RKO (cell line): ENCODE measurements at places on chromosomes 16 and 17.

DNA sequence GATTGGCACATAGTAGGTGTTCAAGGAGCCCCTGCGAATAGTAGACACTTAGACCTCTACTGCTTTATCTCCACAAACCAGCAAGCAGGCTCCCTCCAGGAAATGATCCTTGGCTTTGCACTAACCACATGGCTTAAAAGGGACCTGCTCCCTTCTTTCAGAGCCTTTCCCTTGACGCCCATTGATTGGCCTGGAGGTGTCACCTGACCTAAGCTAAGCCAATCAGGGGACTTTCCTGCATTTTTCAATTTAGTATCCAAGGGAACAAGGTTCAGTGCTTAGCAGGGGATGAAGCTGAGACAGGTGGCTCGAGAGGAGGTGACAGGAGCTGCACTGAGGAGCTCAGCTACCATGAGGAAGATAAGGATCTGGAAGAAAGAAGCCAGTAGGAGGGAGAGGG lies 52.8 kb downstream of the CLEC19A start:
- DNase-seq: no peak

- DNase-seq: no peak
These were observed 44.2 kb downstream of the N4BP1 start for GRCh38 chr16:48565752-48566151.

- DNase-seq: no peak
These were observed 294.8 kb downstream of the UTP18 start for GRCh38 chr17:51555153-51555552.

- DNase-seq: peak; percentile 73
These were observed 19.8 kb downstream of the COX4I1 start for GRCh38 chr16:85819245-85819644.

DNA sequence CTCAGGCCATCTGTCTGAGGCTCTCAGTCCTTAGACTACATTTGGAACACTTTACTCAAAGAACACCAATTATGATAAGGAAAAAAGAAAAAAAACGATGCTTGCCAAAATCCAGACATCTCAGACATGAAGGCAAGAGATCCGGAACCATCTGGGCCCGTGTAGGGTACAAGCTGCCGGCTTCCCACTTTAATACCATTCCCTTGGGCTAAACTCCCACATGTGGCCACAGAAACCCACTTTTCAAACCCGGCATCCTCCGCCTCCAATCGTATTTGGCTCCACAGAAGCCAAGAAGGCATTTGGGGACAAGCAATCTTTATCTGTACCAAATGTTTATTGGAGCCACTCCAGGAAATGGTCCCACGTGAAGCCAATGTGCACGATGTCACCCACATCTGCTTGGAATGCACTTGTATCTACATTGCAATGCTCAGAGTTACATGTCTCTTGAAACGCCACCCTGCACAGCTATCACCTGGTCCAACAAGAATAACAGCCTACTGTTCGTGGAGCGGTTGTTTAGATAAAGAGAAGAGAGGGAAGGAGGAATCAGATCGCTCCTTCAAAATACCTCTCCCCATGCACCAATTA lies 33.5 kb downstream of the XYLT1 start:
- no peak for DNase-seq

GRCh38 chr16:53098526-53099317 lies 43.9 kb downstream of the CHD9 start:
- no peak for DNase-seq

DNA sequence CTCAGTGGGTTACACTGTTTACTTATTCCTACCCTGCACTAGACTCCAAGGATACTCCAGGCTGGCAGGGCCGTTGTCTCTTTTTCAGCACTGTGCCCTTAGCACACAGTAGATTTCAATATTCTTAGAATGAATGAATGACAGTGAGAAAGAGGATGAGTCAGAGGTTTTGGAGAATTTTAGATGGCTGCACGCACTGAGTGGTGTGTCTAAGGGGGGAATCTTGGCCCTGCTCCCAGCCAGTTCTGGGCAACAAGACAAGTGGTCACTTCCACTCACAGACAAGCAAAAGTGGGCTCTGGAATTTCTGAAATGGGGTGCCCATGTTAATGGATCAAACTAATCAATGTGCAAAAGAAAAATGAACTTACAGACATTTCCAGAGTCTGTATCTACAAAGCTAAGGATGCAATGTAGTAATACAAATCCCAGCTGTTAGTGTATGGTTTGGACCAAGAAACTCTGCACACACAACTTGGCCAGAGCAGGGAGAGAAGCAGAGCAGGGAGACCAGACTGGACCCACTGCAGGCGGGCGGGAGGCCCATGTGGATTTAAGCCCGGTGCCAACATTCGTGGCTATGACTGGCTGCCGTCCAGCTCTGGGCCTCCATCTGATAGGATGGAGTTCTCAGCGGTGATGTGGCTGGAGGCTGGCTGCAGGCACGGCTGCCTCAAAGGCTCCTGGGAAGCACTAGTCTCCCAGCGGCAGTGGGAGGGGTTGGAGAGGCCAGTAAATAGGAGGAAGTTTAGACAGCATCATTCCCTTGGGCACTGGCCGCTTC lies 95.6 kb upstream of the CDYL2 start:
- DNase-seq: no peak

DNA sequence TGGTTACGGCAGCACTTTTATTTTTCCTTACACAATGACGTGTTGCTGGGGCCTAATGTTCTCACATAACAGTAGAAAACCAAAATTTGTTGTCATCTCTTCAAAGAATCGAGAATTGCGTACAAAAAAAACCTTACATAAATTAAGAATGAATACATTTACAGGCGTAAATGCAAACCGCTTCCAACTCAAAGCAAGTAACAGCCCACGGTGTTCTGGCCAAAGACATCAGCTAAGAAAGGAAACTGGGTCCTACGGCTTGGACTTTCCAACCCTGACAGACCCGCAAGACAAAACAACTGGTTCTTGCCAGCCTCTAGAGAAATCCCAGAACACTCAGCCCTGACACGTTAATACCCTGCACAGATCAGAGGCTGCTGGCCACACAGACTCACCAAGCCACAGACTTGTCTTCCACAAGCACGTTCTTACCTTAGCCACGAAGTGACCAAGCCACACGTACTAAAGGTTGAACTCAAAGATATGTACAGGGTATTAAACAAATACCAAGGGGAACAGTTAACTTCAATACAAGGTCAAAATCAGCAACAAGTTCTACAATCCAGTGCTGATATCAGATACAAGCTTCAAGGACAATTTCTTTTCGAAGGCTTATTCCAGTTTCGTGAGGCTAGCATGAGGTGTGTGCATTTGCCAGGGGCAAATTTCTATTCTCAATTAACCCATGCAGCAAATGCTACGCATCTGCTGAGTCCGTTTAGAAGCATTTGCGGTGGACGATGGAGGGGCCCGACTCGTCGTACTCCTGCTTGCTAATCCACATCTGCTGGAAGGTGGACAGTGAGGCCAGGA lies 2.4 kb downstream of the ACTG1 start:
- DNase-seq: peak; percentile 48

GRCh38 chr17:51427856-51428255 lies 167.5 kb downstream of the UTP18 start:
- no peak for DNase-seq

- no peak for DNase-seq
These were observed 166.2 kb downstream of the SHISA9 start for GRCh38 chr16:13067648-13068047.

GRCh38 chr17:27576477-27577083 lies 54.4 kb upstream of the LGALS9 start:
- no peak for DNase-seq

DNA sequence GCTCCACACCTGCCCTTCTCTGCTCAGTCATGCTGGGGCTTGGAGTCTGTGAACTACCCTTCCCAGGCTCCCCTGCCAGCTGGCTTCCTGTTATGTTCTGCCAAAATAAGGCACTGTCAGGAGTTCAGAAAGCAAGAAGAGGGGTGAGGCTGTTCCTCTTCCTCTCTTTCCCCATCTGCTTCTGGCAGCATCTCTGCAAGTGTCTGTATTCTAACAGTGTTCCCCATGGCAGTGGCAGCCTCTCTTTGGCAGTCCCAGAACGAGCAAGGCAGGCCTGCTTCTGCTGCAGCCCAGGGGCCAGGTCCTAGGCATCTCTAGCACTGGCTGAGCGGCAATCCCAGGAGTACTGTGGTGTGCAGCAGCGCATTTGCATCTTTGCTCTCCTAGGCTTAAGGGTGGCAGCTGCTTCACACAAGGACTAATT lies 219.1 kb downstream of the STX8 start:
- no peak for DNase-seq

GRCh38 chr17:1936766-1937165 lies 88.4 kb downstream of the RTN4RL1 start:
- no peak for DNase-seq

DNA sequence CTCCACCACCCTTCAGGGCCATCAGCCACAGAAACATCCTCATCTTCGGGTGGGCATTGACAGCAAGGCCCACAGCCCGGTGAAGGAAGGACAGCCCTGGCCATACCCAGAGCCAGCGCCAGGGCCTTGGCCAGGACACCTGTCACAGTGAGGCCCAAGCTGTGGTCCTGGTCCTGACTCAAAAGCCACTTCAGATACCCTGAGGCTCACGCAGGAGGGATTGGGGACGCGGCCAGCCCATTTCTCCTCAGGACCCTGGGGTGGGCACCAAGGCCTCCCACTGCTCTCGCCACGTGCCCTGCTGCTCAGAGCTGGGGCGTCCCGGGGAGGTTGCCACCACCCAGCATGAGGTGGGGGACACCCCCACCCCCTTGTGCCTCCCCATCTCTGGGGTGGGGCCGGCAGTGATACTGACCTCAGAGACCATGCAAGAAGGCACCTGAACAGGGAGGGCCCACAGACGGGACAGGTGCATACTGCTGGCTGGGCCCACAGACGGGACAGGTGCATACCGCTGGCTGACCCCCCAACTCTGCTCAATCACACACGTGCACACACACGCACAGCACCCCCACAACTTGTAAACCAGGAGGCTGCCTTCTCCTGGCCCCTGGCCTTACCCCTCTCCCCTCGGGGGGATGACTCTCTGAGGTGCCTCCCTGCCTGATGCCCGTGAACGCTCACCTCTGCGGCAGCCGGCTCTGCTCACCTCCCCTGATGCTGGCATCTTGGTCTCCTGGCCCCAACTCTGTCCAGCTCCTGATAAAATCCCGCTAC lies 14.2 kb downstream of the SLC7A5 start:
- DNase-seq: no peak

- DNase-seq: no peak
These were observed 6.4 kb downstream of the IRF8 start for GRCh38 chr16:85905110-85906095.

DNA sequence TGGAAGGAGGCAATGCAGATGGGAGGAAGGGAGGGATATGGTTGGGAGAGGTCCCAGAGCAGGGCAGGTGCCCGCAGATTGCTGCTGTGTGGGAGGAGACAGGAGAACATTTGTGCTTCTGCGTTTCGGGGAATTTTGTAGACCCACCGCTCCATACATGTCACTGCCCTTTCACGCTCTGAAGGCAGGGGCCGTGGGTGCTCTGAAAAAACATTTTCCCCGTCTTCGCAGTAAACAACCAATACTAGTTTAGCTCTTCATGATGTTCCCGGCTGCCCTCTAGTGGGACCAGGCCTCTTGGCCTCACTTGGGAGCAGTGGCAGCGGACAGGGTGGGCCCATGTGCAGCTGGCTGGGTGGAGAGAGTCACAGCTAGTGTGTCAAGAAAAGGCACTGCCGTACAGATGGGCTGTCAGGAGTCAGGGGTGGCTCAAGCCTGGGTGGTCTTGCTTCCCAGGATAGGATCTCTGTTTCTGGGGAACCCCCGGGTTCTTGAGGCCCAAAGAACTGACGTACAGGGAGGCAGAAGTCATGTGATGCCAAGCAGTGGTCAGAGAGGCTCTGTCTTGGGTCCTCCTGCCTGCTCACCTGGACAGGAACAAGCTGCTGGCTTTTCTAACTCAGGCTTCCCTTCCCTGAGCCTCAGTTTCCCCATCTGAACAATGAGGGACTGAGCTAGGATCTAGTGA lies 46.5 kb upstream of the CPNE2 start:
- DNase-seq: no peak

DNA sequence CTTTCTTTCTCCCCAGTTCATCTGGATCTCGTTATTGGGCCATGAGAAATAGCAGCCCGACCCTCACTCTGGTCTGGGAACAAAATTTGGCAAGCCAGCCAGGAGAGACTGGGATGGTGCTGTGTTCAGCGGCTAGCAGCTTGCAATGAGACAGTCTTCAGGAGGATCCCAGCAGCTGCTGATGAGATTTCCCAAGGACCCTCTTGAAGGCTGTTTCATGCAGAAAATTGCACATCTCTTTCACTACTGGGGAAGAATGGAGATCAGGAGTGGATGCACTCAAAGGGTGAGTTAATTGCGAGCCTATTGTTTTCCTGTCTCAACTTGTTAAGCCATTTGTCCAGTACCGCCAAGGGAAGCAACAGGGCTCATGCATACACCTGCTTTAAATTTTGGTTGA lies 5.5 kb upstream of the COIL start:
- no peak for DNase-seq

- no peak for DNase-seq
These were observed 51.2 kb upstream of the DHX40 start for GRCh38 chr17:59513934-59514841.

DNA sequence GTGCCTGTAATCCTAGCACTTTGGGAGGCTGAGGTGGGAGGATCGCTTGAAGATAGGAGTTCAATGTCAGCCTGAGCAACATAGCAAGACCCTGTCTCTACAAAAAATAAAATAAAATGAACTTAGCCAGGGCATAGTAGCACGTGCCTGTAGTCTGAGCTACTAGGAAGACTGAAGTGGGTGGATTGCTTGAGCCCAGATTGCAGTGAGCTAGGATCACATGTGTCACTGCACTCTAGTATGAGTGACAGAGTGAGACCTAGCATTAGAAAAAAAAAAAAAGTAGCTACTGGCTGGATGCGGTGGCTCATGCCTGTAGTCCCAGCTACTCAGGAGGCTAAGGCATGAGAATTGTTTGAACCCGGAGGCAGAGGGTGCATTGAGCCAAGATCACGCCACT lies 6.0 kb downstream of the ADAP2 start:
- DNase-seq: no peak

DNA sequence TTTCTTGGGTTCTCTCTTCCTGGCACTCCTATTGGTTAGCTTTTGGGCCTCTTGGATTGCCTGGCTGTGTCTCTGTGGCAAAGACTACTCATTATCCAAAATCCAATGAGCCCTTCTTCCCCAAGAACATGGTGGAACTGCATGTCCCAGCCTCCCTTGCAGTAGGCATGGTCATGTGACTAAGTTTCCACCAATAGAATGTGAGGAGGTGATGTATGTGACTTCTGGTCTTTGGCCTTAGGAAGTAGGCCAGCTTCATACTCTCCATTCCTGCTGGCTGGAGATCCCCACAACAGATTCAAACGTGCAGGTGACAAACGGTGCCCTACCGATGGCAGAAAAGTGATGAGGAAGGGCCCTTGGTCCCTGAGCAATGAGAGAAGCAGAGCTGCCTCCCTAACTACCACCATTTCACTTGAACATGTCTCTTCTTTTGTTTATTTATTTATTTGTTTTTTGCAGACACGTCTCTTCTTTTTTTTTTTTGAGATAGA lies 17.3 kb upstream of the SPN start:
- DNase-seq: peak; percentile 59

DNA sequence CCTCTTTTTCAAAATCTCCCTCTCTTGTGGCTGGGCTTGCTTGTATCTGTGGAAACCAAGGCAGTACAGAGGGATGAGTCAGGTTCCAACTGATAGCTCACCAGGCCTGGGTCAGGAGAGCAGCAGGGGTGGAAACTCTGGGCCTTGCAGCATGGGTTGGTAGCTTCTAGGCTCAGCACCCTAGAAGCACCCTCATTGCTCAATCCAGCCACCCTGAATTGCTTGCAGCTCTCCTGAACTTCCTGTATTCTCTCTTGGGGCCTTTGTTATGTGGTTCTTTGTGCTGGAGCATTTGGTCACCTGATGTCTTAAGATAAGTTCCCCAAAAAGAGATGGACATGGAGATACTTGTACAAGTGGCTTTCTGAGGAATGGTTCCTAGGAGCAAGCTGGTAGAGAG lies 169.4 kb downstream of the IRX5 start:
- DNase-seq: no peak

- DNase-seq: no peak
These were observed 11.6 kb downstream of the ST6GALNAC1 start for GRCh38 chr17:76631821-76632565.
